Cortex of kidney (tissue), 1 donor: ENCODE measurements at places on chromosomes 5 and 9.

- DNase-seq, result no peak
Observed at GRCh38 chr5:176621661-176622079, 8.7 kb downstream of the SNCB start.

GRCh38 chr9:11872471-11872870 is 820.7 kb upstream of the TYRP1 start:
- DNase-seq, result no peak

- DNase-seq, result no peak
Observed at GRCh38 chr9:14186096-14186495, 127.8 kb downstream of the NFIB start.

DNA sequence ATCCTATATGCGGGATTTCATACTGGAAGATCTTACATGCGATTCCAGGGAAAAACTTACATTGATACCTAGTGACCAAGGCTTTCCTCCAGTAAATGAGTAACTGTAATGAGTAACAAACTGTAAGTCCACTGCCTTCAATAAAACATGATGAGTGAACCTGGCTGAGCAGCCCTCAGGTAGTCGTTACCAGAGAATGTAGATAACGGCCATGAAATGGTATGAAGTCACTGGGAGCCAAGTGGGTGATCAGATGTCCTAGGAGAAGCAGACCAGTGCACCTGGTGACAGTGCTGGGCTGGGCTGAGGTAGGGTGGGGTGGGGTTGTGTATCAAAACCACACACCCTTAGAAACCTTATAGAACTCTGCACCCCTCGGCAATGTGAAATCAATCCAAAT is 203.6 kb downstream of the ALDH1A1 start:
- no peak for DNase-seq

GRCh38 chr5:13664377-13664776 is 280.1 kb downstream of the DNAH5 start:
- DNase-seq, result no peak

GRCh38 chr5:8944005-8944404 is 601.9 kb downstream of the SEMA5A start:
- DNase-seq, result no peak

DNA sequence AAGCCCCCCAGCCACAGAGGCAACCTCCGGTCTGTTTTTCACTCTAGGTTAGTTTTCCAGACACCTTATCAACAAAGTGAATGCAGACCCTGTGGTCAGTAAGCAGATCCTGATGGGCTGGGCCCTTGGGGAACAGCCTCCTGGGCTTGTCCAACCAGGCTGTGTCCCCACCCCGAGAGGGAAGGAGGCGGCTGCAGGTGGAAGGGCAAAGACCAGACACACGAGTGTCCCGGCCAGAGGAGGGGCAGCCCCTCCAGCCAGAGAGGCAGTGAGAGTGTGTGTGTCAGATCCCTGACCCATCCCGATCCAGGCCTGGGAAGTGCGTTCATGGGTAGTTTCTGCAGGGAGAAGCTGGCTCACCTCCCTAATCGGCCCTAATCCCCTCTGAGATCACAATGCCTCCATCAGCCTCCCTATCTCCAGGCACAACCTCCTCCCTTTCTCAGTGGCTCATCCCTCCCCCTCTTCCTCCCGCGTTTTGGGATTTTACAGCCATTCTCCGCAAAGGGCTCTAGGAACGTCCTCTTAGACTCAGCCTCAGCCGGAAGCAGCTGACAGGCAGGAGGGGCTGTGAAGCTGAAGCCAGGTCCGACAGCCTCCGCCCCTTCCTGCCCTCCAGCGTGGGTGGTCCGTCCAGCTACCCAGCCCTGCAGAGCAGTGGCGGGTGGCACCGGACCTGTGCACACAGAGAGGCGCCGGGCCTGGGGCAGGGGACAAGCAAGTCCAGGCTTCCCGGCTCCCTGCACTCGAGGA is 9.7 kb downstream of the SLC12A7 start:
- no peak for DNase-seq

GRCh38 chr9:130448035-130448624 is 3.4 kb downstream of the ASS1 start:
- no peak for DNase-seq

GRCh38 chr5:168039039-168039438 is 252.4 kb upstream of the WWC1 start:
- no peak for DNase-seq

- DNase-seq, result no peak
Observed at GRCh38 chr9:97365634-97366033, 46.3 kb upstream of the TDRD7 start.

DNA sequence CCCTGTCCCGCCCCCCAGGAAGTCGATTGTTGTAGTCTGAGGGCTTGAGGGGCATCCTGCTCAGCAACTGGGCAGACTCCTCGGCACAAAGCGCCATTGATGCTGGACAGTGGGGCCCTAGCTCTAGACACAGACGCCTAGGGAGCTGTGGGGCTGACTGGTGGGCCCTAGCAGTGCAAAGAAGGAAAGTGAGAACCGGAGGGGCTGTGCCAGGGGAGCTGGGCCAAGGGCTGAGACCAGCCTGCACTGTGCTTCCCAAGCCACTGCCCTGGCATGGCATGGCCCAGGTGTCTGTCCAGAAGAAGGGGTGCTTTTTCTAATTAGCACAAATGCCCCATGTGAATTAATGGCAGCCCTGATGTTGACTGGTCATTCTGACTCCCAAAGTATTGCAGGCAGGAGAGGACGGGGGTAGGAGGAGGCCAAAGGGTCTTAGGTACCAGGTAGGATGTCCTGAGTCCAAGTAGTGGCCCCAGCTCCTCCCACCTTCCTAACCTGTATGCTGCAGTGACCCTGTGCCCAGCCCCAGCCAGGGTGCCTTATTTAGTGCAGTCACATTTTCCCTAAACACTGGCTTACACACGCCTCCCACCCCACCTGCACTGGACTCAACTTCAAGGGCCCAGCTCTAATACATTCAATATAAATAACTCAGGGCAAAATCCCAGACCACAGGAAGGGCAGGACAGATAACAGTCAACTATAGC is 15.9 kb downstream of the TCF7 start:
- DNase-seq, result no peak

DNA sequence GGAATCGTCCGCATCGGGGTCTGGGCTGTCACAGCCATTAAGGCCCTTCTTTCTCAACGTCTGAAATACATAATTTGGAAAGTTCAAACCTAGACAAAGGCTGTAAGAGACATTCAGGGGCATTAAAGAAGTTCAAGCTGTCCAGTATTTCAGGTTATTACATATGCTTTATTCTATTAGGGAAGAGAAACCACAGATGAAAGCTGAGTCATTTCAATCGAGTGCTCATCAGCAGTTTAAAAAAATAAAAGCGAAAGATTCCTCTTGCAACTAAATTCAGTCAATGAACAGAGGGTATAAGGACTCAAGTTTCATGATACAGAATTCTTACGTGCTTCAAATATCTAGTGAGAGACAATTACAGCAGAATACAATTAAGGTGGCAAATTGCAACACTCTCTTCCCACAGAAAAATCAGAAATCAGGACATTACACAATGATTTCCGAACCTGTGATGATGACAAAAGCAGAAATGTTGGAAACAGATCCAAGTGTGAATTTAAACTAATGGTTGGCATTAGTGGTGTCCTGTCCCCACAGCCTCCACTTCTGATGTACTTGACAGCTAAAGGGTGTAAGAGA is 121.6 kb downstream of the MEF2C start:
- DNase-seq, result no peak

- no peak for DNase-seq
Observed at GRCh38 chr5:135596157-135596763, 17.5 kb upstream of the CXCL14 start.

- no peak for DNase-seq
Observed at GRCh38 chr9:20353524-20353923, 268.8 kb downstream of the MLLT3 start.

DNA sequence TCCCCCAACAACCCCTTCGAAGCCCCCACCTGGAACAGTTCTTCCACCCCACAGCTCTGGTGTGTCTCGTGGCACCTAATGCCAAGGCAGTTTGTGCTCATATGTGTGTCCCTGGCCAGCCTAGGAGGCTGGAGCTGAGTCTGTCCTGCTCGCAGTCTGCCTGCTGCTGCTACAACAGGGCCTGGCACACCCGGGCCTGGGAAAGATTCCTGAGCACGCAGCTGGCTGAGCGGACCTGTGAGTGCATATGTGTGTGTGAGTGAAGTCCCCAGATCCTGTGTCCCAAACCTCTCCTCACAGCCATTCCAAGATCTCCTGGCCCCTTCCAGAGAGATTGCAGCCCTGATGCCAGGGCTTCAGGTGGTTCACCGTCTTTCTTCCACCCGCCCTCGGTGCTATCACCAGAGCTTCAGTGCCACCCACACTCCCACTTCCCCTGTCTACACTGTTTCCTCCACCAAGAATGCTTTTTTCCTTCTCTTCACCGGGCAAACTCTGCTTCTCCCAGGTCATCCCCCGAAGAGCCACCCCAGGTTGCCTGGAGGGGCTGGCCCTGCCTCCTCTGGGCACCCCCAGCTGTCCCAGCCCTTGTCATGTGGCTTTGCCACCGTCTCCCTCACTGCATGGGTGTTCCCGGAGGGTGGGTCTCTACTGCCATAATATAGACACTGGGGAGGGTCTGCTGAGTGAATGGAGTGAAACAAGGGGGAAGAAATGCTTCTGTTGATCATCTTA is 28.4 kb downstream of the LMX1B start:
- DNase-seq, result no peak

DNA sequence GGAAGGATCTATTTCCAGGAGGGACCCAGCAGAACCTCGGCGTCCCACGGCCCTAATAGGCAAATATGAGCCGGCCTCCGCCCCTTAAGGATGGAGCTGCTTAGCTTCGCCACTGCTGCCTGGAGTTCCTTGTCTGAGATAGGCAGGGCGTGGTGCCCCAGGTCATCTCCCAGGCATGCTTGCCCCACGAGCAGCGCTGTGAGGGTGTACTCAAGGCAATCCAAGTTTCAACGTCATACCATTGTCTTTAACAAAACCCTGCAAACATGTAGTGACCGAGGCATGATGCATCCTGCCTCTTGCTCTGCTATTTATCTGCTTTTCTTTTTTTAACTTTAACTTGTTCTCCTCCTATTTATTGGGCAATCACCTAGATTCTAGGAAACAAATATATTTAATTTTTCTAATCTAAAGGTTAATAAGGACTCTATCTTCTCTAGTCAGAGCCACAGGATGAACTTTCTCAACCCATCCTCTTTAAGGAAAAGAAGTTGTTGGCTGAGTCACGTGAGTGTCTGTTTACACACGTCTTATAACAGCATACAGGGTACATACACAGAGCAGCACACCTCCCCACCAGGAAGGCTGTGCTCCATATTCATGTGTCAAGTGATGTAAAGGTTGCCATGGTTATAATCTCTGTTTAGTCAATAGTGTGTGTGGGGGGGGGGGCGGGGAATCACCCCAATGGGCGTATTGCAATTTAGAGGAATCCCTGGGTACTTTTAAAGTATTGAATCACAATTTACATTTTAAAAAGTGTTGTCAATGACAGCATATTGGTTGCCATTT is 27.3 kb upstream of the ZSWIM6 start:
- DNase-seq, result no peak

- no peak for DNase-seq
Observed at GRCh38 chr5:114612406-114612805, 250.5 kb downstream of the KCNN2 start.

- DNase-seq, result no peak
Observed at GRCh38 chr9:68913054-68913453, 100.9 kb downstream of the PRKACG start.

DNA sequence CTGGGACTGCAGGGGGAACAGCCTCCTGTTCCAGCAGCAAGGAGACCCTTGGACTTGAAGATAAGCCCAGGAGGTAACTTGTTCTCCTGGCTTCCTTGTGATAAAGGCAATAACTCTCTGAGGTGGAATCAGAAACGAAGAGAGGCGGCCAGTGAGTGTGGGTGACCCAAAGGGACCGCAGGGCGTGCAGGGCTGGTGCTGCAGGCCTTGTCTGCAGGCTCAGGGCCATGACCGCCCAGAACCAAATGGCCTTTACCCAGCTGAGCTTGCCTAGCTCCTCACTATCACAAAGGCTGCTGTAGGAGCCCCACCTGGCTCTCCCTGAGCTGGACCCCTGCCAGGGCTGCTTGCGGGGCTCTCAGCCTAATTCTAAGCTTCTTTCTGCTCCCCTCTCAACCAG is 72.5 kb downstream of the NDFIP1 start:
- no peak for DNase-seq

GRCh38 chr5:94173100-94173499 is 431.7 kb upstream of the POU5F2 start:
- no peak for DNase-seq

DNA sequence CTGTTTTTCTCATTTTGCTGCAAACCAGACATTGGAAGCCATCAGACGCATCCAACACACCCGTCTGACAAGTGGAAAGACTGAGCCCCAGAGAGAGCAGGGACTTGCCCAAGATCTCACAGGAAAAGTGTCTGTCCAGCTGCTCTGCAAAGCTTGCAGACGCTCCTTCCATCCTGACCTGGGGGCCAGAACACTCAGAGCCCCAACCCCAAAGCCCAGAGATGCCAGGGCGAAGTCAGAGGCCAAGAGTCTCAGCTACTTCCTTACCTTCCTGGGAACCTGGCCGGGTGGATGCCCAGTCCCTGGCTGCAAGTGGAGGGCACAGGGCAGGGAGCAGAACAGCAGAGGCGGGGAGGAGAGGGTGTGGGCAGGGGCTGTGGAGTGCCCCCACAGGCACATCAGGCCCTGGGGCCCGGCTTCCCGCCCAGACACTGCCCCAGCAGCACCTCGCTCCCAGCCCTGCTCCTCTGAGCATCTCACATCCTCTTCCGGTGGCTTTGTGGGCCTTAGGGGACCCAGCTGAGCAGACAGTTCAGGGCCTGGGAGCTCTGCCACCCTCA is 9.7 kb upstream of the RALGDS start:
- no peak for DNase-seq

- DNase-seq, result no peak
Observed at GRCh38 chr9:95307538-95307937, 10.0 kb downstream of the FANCC start.

DNA sequence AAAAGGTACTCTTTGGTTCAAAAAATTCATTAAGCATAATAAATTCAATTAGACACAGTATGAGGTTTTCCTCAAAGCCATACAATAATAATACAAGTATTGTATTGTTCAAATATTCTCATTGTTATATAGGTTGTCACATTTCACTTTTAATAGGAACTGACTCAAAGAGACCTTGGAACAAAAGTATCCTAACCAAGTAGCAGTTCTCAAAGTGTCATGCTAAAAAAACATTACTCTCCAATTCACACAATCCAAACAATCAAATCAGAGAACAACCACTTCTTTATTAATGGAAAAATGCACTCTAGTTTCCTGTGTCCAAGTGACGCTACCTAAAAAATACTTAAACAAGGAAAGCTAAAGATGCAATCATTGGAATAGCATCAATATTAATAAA is 115.4 kb downstream of the DENND1A start:
- no peak for DNase-seq

- DNase-seq, result no peak
Observed at GRCh38 chr5:67045816-67046740, 150.5 kb downstream of the CD180 start.

- DNase-seq, result no peak
Observed at GRCh38 chr5:39452846-39453245, 28.1 kb upstream of the DAB2 start.

- no peak for DNase-seq
Observed at GRCh38 chr9:109476642-109477257, 21.4 kb downstream of the PTPN3 start.
